ENCODE measurements at places on chromosomes 11 and 22.

- no peak for DNase-seq
Observed at GRCh38 chr11:128886406-128887124, 4.6 kb upstream of the KCNJ5 start.

GRCh38 chr22:48669986-48670716 lies 1157.5 kb downstream of the BRD1 start:
- DNase-seq: no peak

DNA sequence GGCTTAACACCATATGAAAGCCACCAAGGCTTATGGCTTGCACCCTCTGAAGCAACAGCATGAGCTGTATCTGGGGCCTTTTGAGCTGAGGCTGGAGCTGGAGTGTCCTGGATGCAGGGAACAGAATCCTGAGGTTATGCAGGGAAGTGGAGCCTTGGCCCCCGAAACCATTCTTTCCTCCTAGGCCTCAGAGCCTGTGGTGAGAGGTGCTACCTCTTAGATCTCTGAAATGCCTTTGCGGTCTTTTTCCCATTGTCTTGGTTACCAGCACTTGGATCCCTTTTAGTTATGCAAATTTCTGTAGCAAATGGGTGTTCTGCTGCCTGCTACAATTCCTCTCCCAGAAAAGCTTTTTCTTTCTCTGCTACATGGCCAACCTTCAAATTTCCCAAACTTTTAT lies 72.7 kb upstream of the CLPB start:
- no peak for DNase-seq

GRCh38 chr11:94877443-94878200 lies 95.7 kb downstream of the CWC15 start:
- no peak for DNase-seq

GRCh38 chr11:128732471-128733277 lies 38.8 kb downstream of the FLI1 start:
- no peak for DNase-seq

- no peak for DNase-seq
Observed at GRCh38 chr22:21082248-21082647, 36.5 kb downstream of the LRRC74B start.

- DNase-seq: no peak
Observed at GRCh38 chr11:35030716-35031213, 108.2 kb upstream of the CD44 start.

- no peak for DNase-seq
Observed at GRCh38 chr22:36924151-36924698, 10.8 kb downstream of the CSF2RB start.

DNA sequence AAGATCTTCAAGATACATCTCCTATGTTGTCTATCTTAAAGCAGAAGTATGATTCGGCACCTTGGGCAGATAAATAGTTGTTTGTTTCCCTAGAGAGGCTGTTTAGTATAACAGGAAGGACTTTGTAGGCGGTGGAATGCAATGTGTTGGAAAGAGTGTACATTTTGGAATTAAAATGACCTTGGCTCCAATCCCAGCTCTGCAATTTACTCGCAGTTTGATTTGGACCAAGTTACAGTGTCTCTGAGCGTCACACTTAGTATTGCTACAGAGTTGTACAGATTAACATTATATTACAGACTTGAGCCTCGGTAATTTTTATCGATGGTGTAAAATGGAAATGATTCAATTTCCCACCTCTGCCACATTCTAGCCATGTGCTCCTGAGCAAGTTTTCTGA lies 265.3 kb downstream of the OPCML start:
- no peak for DNase-seq

DNA sequence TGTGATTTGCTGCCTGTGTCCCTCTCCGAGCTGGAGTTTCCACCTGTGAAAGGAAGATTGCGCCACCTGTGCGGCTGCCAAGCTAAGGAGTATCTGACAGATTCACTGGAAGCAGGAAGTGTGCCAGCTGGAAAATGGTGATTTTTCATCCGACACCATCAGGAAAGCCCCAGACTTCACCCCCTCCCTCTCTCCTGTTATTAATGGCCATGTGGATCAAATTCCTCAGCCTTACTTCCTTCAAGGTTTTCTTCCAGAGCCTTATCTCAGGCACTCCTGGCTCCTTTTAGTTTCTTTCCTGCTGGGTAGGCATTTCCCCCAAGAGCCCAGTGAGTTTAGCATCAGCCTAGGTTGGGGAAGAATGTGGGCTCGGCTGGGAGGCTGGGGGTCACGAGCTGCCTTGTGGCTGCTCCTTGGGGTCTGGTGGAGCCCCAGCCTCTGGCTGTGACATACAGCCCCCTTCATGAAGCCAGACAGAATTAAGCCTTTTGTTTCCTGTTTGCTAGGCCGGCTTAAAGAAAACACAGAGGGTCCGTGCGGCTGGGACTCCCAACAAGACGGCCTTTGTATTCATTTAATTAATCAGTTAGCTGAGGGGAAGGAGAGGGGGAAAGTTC lies 37.1 kb downstream of the PKNOX2 start:
- DNase-seq: no peak

- DNase-seq: no peak
Observed at GRCh38 chr11:34564807-34565241, 51.2 kb upstream of the ELF5 start.

All from NCI-H1048 (cell line).